ENCODE measurements at places on chromosomes 13 and 19.

DNA sequence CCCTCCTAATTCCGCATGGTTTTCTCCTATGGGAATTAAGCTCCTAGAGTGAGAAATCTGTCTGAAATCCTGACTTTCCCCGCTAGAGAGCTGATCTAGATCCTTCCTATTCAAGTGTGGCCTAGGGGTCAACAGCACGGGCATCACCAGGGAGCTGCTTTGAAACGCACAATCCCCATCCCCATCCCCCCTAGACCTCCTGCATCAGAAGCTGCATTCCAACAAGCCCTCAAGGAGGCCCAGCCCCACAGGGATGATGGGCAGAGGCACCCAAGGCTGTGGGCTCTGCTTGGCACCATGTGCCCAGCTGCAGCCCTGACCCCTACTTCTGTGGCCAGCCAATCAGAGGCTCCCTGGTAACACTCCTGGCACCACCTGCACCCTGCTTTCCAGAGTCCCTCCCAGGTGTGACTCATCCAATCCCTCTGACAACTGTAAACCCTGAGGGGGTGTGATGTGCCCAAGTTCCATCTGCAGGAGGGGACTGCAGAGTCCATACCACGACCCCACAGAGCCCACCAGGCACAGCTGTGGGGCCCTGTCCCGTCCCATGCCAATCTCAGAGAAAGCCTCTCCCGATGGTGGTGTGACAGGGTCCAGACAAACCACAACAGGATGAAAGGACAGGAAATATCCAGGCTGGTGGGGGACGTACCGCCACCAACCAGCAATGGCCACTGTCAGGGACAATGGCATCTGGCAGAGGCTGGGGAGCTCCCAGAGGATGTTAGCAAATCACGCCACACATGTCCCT, 19.8 kb upstream of the SLC35E1 start:
- no peak for DNase-seq

DNA sequence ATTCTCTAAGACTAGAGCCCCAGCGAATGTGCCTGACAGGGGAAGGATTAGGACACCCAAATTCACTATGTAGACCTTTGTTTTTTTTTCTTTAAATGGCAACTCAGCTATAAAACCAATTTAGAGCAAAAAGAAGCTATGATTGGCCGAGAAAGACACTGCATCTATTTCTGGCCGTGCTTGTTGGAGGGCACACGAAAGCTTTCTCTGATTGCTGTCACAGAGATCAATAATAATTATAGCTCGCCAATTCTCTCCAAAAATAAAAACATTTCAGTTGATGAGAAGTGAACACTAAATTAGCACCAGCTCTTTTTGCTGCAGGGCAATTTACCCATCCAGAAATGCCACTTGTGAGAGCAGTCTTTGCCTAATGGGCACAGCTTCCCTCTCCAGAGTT, 31.2 kb downstream of the CBY2 start:
- no peak for DNase-seq

- no peak for DNase-seq
Observed at GRCh38 chr13:29568731-29569130, 26.8 kb downstream of the SLC7A1 start.

DNA sequence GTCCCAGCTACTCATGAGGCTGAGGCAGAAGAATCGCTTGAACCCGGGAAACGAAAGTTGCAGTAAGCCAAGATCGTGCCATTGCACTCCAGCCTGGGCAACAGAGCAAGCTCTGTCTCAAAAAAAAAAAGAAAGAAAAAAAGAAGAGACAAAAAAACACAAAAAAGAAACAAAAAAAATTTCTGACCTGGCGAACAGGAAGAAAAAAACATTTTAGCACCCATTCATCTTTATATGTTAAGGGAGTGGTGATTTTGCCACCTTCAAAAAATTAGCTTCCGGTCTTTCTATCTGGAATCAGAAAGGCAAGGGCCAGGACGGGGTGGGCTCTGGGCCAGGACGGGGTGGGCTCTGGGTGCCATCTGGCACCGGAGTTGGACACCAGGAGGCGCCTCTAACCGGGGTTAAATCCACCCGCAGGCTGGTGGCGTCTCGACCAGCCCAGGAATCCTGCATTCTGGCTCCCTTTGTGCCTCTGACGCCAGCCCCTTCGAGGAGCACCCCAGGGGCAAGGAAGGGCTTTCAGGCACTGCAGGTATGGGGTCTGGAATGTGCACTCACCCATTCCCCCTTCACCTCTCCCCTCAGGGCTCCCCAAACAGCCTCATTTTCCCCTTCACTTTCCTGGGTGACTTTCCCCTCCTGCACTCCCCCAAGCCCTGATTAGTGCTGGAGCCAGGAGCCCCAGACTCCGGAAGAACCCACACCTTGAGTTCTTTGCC, 10.4 kb upstream of the ZSWIM4 start:
- DNase-seq = peak; percentile 81

GRCh38 chr19:27794494-27795042, 1418.4 kb downstream of the UQCRFS1 start:
- DNase-seq = no peak

DNA sequence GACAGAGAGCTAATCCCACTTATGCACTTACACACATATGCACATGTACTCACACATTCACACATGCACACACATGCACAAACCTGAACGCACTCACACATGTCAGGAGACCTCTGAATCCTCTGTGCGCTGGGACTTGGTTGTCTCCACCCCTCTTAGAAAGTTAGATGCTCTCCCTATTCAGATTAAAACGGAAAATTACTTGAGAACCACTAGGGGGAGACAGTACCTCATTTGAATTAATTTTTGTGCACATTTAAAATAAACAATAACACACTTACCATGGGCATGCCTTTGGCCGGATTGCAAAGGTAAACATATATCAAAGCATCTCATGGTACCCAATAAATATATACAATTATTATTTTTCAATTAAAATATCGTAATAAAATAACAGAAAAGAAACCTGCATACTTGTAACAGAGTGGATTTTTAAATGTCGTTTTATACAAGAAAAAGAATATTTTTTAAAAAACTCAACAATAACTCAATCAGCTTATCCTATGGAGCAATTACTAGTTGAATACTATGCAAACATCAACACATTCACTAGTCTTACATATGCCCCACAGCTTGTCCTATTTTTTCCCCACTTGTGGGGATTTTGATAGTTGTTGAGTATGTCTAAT, 9.5 kb upstream of the LILRB4 start:
- no peak for DNase-seq

DNA sequence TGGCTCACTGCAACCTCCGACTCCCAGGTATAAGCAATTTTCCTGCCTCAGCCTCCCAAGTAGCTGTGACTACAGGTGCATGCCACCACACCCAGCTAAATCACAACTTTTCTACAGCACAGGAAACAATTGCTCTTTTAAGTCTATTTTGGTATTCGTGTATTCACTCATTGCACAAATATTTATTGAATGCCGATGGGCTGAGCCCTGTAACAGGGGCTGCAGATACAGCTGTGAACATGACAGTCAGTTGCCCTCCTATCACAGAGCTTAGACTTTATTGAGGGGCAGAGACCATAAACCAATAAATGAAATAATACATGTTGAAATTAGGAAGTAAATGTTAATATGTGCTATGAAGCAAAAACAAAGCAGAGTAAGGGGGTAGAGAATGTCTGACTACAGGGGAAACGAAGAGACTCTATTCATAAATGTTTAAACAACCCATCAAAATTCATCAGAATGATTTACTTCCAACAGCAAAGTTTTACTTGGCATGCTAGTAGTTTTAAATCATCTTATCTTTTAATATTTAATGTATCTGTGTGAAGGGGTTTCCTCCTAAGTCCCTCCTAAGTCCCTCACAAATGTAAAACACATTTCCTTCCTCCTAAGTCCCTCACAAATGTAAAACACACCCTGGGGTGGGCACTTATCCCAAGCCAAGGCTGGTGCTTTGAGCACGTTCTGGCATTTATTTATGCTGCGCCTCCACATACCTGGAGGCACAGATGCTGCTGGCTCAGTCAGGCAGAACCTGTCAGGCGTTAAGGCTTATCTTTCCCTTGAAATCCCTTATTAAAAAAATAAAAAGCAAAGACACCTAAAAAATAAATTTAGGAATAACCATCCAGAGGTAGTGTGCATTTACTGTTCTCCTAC, 140.8 kb downstream of the MIPEP start:
- no peak for DNase-seq

DNA sequence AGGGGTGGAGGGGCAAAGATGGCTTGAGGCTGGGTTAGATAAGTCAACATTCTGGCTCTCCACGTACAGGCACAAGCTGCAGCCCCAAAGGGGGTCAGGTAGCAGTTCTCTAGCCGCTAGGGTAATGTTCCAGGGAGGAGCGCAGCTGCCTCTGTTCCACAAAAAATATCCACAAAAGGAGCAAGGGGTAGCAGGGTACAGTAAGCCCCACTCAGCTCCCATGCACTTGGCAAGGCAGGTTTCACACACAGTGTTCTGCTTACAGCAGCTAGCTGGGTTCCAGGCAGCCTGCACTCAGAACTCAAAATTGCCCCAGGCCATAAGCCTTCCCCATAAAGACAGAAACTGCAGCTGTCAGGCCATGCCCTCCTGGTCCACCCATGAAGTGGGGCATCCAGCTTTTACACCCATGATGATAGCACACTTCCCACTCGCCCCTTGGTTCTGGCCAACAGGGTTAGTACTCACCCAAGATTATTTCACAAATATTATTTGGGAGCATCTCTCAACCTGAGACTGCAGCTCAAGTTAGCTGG, 130.0 kb downstream of the CYSLTR2 start:
- no peak for DNase-seq

DNA sequence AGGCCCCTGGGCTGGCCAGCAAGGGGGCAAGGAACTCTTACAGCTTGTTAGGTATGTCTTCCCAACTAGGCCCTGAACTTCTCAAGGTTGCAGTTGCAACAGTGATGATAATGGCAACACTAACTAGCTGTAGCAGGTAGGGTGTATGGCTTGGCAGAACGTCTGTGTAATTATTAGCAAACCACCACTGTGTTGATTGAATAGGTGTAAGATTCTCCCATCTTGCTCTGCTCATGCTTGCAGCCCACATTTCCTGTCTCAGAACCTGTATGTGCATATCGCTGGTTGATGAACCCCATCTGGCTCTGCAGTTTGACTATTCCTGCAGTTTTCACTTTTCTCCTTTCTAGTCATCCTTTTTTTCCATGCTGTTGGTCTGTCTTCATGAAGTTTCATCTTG, 178.8 kb downstream of the KATNAL1 start:
- DNase-seq = no peak

DNA sequence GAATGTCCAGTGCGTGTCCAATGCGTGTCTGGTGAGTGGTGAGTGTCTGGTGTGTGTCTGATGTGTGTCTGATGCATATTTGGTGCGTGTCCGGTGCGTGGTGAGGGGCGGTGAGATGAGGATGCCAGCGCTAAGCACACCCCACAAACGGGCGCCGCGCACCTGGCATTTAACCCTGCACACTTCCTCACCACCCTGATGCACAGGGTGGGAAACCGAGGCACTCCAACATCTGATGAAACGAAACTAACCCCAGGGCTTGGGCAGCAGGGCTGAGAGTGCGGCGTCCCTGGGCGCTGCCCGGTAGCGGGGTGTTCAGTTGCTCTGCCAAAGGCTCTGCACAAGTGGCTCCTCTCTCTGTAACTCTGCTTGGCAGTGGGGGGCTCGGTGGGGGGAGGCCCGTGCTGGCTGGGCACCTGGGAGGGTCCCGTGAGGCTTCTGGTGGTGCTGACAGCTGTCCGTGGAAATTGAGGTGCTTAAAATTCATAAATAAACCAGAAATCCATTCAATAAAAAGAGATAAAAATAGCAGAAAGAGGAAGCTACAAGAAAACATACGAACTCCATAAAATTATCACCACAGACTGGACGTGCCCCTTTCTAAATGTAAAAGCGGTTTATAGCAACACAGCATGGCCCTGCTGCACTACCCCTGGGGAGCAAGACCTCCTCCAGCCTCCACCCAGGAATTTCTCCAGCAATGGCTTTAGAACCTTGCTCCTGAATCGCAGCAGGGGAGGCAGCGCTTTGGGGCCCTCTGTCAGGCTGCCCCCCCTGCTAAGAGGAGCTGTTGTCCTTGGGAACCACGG, 76.0 kb downstream of the RASA3 start:
- no peak for DNase-seq
